Activated CD8-positive, alpha-beta memory T cell treated with anti-CD3 and anti-CD28 coated beads for 48 hours (primary cell): ENCODE measurements at places on chromosomes 4 and X.

DNA sequence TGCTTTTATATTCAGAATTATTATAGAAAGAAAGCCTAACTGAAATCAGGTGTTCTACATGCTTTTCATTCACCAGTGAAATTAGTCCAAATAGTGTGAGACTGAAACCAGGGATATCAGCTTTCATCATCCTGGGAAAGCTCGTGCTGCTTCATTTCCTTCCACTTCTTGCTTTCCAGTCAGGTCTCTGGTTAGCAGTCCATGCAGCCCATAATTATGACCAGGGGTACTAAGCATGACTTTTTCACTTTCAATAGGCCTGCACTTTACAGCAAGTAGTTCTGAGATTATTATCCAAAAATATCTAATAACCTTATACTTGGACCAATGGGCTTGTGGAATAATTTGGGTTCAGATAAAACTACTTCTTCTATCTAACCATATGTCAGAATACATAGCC, 673.2 kb upstream of the MAGEB2 start:
- DNase-seq, result no peak

- no peak for DNase-seq
These were observed 101.5 kb downstream of the SORBS2 start for GRCh38 chr4:185710487-185710995.

DNA sequence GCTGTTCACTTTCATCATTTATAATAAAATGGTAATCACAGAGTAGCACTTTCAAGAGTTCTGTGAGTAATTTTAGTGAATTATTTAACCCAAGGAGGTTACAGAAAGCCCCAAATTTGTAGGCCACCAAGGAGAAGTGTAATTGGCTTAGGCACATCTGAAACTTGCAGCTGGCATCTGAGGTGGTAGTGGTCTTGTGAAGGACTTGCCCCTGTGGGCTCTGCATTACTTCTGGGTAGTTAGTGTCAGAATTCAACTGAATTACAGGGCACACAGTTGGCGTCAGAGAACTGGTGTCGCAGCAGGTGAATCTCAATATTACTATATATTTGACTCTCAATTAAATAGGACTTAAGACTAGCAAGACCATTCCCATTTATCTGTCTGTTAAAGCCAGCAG, 36.9 kb downstream of the GPR174 start:
- no peak for DNase-seq

GRCh38 chr4:14528918-14529317, 473.4 kb upstream of the CPEB2 start:
- no peak for DNase-seq

DNA sequence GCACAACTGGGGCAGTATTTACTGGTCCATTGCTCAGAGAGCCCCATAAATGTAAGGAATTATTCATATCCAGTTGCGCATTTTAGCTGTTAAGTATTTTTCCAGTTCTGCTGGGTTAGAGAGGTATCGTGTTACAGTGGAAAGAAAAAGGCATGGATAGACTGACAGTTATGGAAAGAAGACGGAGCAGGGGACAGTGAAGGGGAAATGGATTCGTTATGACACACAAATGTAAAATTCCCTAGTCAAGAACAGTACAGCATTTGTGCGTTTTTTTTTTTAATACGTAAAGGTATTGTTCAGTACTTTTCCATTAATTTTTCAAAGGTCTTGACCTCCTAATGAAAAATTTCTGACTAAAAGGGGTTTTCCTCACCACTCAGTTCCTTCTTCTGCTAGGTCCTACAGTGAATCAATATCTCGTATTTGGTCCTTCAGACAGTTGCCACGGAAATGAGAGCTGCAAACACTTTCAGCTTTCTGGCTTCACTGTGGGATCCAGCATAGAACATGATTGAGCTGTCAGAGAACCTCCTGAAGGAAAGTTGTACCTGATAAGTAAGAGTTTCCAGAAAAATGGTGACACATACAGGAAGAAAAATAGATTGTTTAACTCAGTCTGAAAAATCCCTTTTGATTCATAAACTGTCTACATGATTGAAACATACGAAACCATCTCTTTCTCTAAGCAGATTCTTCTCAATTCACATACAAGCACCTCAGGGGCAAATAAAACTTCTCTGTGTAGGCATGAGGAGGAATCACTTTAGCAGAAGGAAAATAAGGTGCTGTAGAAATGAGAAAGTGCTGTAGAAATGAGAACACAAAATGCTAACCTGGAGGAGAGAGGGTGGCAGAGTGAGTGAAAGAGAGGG, 21.8 kb upstream of the BBS12 start:
- no peak for DNase-seq

- no peak for DNase-seq
These were observed 482.1 kb upstream of the CPEB2 start for GRCh38 chr4:14520171-14520570.

DNA sequence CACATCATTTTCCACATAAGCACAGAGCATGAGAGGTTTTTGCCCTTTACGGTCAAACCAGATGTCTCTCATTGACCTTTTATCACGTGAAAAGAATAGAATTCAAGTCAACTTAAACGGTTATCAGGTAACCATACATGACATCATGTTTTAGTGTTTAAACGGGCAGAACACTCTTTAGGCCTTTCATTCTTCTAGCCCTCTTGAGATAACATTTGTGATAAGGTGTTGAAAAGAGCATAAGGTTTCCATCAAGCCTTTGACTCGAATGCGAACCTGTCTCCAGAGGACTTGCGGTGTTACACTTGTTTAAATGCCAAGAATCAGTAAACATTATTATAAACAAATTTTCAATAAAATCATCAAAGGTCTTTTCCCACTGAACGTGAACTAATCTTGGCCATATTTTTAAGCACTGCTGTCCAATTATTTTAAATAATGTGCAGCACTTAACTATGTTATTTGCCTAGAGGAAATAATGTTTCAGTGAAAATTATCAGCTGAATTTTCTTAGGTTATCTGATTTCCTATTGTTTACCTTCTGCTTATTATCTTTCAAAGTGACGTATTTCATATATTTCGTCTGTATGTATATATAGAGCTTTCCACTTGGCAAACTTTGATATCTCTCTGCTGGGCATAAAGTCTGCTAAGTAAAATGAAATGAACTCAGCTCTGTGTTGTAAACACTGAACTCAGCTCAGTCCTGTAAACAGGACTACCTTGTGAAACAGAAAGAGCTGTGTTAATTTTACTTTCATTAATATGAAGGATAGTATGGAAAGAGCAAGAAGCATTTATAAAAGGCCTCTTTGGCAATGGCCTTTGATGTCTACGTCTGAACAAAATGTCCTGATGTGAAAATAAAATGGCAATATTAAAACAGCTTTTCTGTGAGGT, 33.3 kb downstream of the TENM3 start:
- no peak for DNase-seq

GRCh38 chrX:3449287-3449686, 102.8 kb upstream of the MXRA5 start:
- no peak for DNase-seq

DNA sequence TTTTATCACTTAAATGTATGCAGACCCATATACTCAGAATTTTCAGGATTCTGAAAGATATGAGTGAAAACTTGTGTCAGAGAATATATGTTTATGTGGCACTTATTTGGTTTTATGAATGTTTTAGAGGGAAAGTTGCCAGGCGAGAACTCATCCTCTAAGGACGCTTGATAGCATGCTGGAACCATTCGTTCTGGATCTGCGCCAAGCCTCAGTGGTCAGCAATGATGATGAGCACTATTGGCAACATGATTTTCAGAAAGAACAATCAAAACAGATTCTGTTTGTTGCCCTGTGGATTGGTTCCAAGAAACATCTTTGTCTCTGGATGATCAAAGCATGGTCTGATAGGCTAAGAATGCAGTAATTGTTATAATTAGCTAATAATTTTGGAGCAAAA, 32.1 kb upstream of the RAPGEF2 start:
- DNase-seq, result no peak

GRCh38 chr4:187209921-187210613, 486.4 kb upstream of the FAT1 start:
- no peak for DNase-seq

- no peak for DNase-seq
These were observed 112.0 kb downstream of the HHIP start for GRCh38 chr4:144757969-144758368.

DNA sequence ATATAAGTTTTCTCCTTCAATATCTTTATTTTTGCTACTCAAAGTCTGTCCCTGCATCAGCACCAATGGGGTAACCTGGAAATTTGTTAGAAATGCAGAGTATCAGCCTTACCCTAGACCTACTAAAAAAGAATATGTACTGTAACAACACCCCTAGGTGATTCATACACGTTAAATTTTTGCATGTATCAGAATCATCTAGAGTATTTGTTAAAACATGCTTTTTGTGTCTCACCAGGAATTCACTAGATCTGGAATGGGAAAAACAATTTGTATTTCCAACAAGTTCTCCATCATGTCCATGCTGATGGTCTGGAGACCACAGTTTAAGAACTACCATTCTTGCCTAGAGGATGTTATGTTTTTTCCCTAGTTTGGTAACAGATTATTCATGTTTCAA, 196.0 kb upstream of the EDNRA start:
- DNase-seq, result no peak

DNA sequence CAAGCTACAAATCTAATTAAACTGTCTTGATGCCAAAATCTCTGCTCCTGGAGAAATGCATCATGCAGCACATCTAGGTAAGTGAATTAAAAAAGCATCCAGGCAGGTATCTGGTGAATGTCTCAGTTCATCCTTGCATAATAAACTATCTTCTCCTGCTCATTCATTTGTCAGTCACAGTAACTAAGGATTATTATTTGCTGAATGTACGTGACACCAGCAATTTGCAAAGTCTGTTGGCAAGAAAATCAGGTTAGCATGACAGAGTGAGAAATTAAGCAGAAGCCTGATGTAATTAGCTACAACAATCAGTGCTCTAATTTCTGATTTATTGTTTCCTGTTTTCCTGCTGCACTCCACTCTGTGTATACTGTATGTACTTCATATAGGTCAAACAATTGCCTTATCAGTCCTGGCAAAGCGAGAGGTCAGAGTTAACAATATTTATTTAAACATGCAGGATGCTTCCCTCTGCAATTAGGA, 213.6 kb downstream of the FBXO8 start:
- DNase-seq, result no peak

DNA sequence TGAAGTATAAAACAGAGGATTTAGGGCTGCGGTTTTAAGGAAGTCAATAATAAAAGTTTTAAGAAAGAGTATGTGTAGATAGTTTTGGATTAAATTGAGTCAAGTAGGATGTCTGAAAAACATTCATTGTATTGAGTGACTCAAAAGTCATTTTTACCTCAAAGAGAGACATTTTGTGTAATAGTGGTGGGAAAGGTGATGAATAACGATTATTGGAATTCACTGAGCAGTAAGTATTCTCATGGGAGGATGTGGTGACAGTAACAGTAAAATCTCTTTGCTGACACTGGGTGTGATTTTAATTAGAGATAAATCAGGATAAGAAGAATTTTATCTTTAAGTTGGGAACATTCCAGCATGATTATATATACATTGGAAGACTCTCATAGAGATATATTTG, 233.6 kb downstream of the PDHA2 start:
- no peak for DNase-seq

GRCh38 chrX:56281789-56282188, 49.6 kb downstream of the KLF8 start:
- DNase-seq, result no peak

DNA sequence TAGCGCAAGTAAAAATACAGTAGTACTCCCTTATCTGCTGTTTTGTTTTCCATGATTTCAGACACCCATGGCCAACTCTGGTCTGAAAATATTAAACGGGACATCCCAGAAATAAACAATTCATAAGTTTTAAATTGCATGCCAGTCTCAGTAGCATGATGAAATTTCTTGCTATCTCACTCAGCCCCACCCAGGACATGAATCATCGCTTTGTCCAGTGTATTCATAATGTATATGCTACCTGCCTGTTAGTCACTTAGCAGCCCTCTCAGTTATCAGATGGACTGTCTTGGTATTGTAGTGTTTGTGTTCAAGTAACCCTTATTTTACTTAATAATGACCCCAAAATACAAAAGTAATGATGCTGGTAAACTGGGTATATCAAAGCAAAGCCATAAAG, 158.2 kb upstream of the DDIT4L start:
- no peak for DNase-seq

DNA sequence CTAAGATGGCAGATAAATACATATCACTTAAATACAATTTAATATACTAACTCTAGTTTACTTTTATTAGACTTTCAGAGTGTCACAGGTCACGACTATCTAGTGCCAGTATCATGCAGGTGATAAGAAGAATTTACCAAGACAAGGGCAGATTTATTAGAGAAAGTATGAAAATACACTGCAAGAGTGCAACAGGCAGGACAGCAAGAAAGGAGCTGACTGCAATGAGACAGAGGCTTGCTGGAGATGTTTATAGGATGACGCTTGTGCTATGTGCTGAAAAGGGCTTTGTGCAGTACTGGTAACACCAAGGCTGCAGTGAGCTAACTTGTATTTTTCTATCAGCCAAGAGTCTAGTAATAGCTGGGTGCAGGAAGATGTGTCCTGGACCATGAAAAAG, 96.7 kb upstream of the QRFPR start:
- no peak for DNase-seq

DNA sequence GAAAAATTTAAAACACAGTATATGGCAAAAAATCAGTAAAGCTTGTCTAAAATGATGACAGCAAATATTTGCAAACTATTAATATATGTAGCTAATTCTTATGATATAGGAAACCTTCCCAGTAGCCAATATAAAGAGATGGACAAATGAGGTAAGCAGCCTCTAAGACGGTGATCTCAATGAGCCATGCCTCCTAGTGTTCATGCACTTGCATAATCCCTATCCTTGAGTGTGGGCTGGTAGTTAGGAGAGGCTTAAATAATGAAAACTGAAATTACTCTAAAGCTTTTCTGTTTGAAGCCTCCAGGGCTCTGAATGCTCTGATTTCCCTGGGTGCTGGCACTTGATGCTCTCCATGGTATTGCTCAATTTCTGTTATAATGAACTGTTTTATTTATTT, 24.6 kb upstream of the ARMCX4 start:
- DNase-seq, result no peak

DNA sequence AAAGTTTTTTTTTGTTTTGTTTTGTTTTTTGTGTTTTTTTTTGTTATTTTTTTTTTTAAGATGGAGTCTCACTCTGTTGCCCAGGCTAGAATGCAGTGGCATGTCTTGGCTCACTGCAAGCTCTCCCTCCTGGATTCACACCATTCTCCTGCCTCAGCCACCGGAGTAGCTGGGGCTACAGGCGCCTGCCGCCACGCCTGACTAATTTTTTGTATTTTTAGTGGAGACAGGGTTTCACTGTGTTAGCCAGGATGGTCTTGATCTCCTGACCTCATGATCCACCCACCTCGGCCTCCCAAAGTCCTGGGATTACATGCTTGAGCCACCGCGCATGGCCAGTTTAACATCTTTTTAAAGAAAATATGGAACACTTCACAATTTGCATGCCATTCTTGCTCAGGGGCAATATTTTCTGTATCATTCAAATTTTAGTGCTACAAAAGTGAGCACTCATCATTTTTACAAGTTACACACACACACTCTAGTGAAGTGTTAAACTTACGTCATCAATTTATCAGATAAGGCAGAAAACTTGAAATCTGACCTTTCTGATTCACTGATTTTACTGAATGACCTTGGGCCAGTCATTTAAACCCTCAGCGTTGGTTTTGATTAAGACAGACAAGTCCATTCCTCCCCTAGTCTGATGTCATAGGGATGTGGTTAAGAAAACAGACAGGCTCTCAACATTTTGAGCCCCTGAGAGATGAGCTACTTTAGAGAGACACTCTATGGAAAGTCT, 61.2 kb downstream of the TRIM2 start:
- no peak for DNase-seq

GRCh38 chr4:94965852-94966251, 208.1 kb downstream of the BMPR1B start:
- DNase-seq, result no peak
